ENCODE measurements at places on chromosomes 4 and X.
A peak's percentile ranks its signal among the peaks of the same experiment; 100 is the strongest.

DNA sequence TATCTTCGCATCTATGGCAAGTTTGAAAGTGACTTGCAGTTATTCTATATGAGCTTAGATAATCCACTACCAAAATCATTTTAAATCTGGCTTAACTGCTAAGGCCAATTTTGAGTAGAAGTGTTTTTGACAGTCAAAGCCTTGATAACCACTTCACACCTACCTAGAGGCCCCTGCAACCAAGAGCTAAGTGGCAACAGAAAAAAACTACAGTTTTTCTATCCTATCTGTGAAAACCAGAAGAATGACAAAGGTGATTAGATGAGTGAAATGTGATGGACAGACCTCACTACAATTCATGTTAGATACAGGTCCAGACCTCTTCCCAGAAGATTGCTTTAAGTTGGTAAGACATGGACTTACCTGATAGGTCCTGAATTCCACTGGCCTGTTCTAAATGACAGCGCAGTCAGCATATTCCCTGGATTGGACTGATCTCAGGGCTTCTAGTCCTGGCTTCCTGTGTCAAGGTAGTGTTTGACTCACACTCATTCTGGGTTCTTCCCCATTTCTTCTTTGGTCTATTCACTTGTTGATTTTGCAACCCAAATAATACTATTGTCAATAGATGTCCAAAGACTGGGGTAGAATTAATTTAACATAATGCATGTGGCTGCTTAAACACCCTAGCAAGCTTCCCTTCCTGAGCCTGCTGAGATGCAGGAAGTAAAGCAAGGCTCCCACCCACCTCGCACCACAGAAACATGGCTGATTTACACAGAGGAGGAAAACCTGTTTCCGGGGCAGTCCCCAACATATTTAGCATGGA, 65.1 kb downstream of the PPP3CA start:
- DNase-seq, result no peak

DNA sequence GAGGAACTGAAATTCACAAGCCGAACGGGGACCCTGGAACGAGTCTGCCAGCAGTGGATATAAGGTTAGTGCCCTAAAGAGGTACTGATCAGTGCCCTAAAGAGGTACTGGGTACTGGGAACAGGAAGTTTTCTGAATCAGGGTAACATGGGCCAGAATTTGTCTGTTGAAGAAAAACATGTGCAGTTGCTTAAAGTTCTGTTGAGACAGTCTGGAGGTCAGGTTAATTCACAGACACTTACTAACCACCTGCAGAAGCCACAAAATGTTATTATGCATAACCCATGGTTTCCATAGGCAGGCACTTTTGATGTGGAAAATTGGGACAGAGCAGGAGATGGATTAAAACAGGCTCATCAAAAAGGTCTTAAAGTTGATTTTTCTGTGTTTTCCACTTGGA, 17.9 kb downstream of the SPIN2B start:
- no peak for DNase-seq

- no peak for DNase-seq
These were observed 50.9 kb downstream of the REPS2 start for GRCh38 chrX:16997313-16997712.

DNA sequence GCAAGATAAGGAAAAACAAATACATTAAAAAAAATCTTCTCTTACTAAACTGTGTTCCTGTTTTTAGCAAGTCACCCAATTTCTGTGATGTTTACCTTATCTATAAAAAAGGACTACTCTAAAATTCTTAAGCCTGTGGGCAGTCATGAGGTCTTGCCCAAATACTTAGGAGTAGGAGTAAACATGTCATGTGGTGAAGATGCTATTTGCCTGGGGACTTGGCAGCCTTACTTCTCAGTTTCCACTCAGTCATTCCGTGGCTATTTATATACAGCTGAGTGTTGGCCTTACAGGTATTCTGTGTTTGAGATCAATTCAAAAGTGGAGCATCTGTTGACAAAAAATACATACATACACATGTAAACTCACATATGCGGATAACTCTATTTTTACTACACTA, 89.9 kb upstream of the TLR2 start:
- DNase-seq, result no peak

DNA sequence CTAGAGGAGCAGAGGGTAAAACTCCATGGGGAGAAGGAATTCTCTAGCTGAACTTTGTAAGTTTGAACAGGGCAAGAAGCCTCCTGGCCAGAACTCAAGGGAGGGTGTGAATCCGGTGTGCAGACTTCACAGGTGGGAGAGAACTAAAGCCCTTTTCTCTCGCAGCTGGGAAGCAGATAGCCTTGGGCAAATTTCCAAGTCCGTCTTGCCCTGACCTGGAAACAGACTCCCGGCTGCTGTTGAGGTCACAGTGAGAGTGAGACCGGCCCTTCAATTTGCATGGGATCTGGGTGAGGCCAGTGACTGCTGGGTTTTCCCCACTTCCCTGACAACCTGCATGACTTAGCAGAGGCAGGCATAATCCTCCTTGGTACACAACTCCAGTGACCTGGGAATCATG, 94.5 kb upstream of the ZNF827 start:
- no peak for DNase-seq

- no peak for DNase-seq
These were observed 336.2 kb upstream of the FAT1 start for GRCh38 chr4:187059895-187060294.

DNA sequence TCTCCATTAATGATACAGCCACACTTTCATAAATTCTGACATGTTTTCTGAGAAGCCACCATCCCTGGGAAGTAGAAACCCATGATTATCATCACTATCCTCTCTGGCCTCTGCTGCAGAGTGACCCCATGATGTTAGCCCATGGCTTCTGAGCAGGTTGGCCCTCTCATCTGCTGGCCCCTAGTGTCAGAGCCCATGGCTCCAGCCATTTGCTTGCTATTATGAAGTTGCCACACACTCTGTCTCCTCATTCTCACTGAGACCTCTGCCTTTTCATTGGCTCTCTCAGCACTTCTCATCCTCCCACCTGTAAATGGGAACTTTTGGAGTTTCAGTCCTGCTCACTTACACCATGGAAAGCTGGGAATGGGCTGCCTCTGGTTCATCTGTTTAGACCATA, 192.7 kb downstream of the GASK1B start:
- DNase-seq, result no peak

GRCh38 chr4:74159143-74159709, 1.3 kb downstream of the MTHFD2L start:
- no peak for DNase-seq

DNA sequence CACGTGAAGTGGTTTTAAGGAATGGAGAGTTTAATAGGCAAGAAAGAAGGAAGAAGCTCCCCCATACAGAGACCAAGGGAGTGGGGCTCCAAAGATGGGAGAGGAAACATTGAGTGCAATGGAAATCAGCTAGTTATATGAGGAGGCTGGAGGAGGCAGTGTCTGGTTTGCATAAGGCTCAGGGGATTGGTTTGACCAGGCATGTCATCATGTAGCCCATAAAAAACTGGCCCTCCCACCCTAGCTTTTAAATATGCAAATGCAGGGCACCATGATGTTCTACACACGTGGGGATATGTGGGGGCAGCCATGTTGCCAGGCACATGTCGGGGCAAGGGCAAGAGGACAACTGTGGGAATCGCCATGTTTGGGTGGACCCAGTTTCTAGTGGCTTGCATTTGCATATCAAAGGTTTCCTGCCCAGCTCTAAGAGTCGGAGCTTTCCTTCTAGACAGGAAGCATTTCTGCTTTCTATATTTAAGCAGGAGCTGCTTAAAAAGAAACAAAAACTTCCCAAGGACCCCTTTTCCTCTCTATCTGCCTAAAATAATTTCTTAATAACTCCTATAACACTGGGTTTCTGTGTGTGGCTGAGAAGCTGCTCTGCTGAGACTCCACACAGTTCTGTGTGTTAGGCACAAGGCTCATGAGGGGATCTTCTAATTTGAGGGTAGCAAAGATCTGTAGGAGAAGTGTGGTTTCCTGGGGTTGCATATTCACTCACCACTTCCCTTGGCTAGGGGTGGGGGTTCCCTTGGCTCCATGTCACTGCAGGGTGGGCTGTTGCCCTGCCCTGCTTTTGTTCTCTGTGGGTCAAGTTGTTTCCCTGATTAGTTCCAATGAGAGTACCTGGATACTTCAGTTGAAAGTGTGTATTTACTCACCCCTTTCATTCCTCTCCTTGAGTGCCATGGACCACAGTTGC, 113.5 kb downstream of the VSIG4 start:
- DNase-seq, result peak; percentile 62

- DNase-seq, result no peak
These were observed 340.2 kb upstream of the DKK2 start for GRCh38 chr4:107376293-107376692.

DNA sequence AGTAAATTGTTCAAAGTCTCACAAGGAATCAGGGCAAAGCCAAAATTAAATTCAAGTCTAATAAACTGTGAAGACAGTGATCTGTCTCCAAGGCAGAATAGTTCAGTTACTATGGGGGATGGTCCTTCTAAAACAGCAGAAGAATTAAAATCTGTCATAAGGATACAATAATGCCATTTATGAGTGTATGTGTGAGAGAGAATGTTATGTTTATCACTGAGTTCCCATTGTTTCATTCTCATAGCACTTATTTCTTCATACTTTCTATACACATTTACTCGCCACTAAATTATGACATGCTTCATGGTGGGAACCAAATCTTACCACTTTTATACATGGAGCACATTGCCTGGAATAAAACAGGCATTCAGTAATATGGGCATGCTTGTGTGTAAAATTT, 102.5 kb downstream of the AMMECR1 start:
- DNase-seq, result no peak

DNA sequence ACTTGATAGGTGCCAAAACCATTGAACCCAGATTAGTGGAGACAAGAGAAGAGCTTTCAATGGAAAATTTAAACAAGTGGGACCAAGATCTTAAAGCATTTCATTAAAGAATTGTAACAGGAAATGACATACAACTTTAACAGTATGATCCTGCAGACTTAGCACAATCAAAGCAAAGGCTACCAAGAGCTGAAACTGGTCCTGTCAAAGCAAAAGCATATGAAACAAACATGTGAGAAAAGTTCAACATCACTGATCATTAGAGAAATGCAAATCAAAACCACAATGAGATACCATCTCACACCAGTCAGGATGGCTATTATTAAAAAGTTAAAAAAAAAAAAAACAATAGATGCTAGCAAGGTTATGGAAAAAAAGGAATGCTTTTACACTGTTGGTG, 425.6 kb downstream of the IL1RAPL1 start:
- no peak for DNase-seq

GRCh38 chr4:21738821-21739220, 209.8 kb downstream of the KCNIP4 start:
- DNase-seq, result no peak

GRCh38 chrX:17369309-17369708, 5.7 kb upstream of the NHS start:
- DNase-seq, result no peak

DNA sequence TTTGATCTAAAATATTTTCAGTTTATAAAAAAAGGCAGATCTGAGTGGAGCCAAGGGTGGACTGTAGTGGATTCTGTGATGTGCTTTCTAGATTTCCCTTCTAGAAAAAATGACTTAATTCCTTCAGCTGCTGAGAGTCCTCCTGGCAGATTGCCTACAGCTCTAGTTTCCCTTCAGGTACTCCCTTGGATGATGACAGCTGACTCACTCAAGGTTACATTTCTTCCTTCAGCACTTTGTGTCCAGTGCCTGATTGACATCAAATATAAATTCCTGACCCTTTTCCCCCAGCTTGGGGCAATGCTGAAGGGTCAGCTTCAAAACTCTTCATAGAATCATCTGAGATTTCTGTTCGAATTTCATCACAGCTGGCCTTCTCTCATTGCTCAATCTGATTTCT, 161.7 kb downstream of the EMCN start:
- DNase-seq, result no peak

GRCh38 chr4:126742885-126743284, 889.9 kb upstream of the INTU start:
- DNase-seq, result no peak

- no peak for DNase-seq
These were observed 68.4 kb upstream of the ALB start for GRCh38 chr4:73335679-73336078.

GRCh38 chr4:25955705-25956104, 41.7 kb downstream of the SMIM20 start:
- no peak for DNase-seq

- DNase-seq, result no peak
These were observed 642.3 kb upstream of the BOD1L1 start for GRCh38 chr4:14269824-14270223.

- DNase-seq, result no peak
These were observed 176.8 kb downstream of the LARP7 start for GRCh38 chr4:112813790-112814189.

- DNase-seq, result no peak
These were observed 164.3 kb downstream of the AFAP1 start for GRCh38 chr4:7775396-7775795.

- DNase-seq, result no peak
These were observed 3.0 kb downstream of the ABCE1 start for GRCh38 chr4:145101091-145101490.

DNA sequence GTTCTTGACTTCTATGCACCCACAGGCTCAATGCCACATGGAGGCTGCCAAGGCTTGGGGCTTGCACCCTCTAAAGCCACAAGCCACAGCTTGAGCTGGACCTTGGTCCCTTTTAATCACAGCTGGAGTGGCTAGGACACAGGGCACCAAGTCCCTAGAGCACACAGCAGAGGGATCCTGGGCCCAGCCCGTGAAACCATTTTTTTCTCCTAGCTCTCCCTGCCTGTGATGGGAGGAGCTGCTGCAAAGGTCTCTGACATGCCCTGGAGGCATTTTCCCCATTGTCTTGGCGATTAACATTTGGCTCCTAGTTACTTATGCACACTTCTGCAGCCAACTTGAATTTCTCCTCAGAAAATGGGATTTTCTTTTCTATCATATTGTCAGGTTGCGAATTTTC, 410.9 kb downstream of the GRID2 start:
- no peak for DNase-seq

DNA sequence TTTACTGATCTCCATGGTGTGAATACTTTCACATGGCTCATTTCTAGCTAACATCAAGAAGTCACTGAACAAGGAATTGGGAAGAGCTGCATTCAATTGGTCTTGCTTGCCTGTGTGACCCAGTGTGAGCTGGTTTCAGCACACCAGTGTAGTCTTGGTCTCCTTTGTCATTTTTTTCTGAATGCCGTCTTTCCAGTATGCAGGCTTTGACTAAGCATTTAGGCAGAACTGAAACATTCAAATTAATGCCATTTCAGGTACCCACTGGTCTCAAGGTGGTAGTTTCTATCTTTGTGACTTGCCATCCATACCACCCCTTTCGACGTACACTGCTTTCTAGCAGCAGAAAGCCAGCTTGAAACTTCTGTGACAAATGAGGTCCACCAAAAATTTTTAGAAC, 550.5 kb upstream of the BOD1L1 start:
- no peak for DNase-seq

- DNase-seq, result no peak
These were observed 180.1 kb upstream of the S100G start for GRCh38 chrX:16469870-16470269.

DNA sequence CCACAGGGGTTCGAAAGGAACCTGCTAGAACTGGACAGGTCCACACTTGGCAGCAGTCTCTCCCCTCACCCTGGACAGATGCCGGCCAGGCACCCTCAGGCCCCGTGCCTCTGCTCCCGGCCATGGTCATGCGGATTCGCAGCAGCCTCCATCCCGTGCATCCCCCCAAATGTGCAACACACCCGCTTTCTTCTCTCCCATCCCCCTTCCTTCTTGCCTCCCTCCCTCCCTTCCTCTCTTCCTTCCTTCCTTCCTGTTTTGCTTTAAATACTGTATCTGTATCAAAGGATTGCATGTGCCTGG, 35.0 kb upstream of the HMX1 start:
- DNase-seq, result no peak

GRCh38 chr4:106104276-106104675, 209.0 kb downstream of the NPNT start:
- no peak for DNase-seq

- DNase-seq, result no peak
These were observed 44.8 kb downstream of the RPS6KA3 start for GRCh38 chrX:20221902-20222301.

Data from CD8-positive, alpha-beta memory T cell (primary cell).